ENCODE measurements at places on chromosomes 11 and 22.
A peak's percentile ranks its signal among the peaks of the same experiment; 100 is the strongest.

DNA sequence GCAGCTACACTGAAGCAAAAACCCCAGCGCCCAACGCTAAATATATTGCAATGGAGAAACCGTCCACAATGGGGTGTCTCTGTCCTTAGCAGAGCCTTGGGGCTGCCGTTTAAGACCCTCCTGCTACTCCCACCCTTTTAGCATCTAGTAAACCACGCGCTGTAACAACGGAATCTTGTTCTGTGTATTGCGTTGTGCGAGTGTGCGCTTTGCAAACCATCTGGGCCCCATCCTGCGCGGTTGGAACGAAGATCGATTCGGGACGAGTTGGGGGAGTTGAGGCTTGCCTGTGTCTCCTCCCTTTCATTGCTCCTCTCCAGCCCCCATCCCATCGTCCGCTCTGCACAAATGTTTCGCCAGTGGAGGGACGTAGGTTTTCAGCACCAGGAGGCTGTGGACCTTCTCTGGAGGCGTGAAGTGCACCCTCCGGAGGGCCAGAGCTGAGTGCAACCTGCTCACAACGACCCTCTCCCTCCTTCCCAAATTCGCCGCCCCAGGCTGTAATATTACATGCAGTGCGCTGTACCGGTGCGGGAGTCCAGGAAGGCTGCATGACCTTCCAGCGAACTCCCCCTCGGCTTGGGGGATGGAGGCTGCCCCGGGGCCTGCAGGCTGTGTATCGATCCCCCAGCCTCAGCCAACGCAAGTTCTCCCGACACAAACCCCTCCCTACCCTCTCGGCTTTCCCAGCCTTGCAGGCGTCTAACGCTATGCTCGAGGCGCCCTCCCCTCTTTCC lies 1.6 kb upstream of the KMT2A start:
- peak; percentile 28 for DNase-seq

DNA sequence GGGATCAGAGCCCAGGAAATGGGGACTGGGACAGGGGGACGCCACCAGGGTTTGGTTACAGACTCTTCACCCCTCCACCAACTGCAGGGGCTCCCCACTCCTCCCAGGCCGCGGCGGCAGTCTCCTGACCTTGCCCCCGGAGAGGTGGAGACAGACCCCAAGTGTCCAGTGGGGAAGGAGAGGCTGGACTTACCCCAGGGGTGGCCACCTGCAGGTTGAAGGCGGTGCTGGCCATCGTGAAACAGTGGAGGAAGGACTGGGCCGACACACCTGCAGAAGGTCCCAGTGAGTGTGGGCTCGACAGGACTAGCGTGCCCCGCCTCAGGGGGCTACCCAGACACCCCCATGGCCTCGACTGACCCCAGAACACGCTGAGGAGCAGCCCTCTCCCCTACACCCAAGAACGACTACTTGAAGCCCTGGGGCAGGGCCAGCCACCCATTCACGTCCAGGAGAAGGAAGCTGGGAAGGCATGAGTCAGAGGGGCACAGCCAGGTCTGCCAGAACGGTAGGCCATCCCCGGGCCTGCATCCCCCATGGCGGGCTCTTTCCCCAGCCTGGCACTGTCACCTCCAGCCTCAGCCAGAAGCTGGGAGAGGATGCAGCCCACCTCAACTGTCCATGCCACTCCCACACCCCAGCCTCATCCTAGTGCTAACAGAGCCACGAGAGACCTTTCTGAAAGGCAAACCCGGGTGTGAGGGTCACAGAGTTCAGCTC lies 2.3 kb downstream of the GATD1 start:
- DNase-seq, result no peak

DNA sequence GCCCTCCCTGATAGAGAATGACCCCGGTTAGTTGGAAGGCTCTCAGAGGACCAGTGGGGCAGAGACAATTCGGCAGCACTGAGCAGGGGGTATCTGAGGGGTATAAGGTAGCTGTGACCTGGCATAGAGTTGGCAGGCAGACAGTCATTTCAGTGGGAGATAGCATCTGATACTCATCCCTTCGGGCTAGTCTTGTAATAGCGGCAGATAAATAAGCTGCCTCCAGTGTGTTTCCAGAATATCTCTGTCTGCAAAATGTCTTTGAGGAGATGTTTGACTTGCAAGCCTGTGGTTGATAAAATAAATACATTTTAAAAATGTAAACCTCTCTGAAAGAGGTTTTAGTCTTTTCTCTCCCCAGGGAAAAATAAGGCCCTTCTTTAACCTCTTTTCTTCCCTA lies 54.2 kb downstream of the TEAD1 start:
- no peak for DNase-seq

- peak; percentile 49 for DNase-seq
Measured at GRCh38 chr11:17978553-17979287, 34.1 kb downstream of the SERGEF start.

All from GM12865 (cell line).